ENCODE measurements at places on chromosomes 5 and 9. TPM values are rescaled to one million over a fixed set of nuclear protein-coding genes. Genes with fewer than 3 reads are reported as not detected.

EIF4E1B gene
- not detected for total RNA-seq

- no peaks in the 10 kb centered on the region for H3K36me3 ChIP-seq
- H3K27ac ChIP-seq = no peak overlapping the region
- DNase-seq = no peak
- no peaks in the 10 kb centered on the region for H3K4me1 ChIP-seq
- H3K4me3 ChIP-seq = no peak overlapping the region
- H3K27me3 ChIP-seq = no peaks in the 10 kb centered on the region
Observed at GRCh38 chr5:24773261-24773660, 128.5 kb upstream of the CDH10 start.

DNA sequence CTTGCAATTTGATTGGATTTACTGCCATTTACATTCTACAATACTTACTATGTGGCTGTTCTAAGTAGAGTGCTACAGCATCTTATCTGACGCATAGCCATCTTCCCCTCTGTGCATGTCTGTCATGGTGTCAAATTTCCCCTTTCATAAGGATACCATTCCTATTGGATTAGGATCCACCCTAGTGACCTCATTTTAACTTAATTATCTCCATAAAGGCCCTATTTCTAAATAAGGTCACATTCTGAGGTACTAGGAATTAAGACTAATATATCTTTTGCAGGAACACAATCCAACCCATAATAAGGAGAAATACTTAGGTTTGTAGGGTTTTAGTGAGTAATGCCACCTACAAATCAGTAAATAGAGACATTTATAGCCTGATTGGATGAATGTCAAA lies 268.0 kb downstream of the ADAMTSL1 start:
- no peak for DNase-seq
- no peak overlapping the region for H3K4me3 ChIP-seq
- H3K4me1 ChIP-seq = peaks cover 6% of the 10 kb centered on the region
- H3K36me3 ChIP-seq = no peaks in the 10 kb centered on the region
- no peaks in the 10 kb centered on the region for H3K27me3 ChIP-seq

GRCh38 chr5:175393897-175394296 lies 50.1 kb downstream of the DRD1 start:
- DNase-seq = no peak
- no peak overlapping the region for H3K27ac ChIP-seq
- H3K4me3 ChIP-seq = no peak overlapping the region
- no peaks in the 10 kb centered on the region for H3K4me1 ChIP-seq
- H3K36me3 ChIP-seq = no peaks in the 10 kb centered on the region

PRSS3 gene
- 35.9 TPM for total RNA-seq

CARD6 gene
- total RNA-seq = 6.5 TPM

DNA sequence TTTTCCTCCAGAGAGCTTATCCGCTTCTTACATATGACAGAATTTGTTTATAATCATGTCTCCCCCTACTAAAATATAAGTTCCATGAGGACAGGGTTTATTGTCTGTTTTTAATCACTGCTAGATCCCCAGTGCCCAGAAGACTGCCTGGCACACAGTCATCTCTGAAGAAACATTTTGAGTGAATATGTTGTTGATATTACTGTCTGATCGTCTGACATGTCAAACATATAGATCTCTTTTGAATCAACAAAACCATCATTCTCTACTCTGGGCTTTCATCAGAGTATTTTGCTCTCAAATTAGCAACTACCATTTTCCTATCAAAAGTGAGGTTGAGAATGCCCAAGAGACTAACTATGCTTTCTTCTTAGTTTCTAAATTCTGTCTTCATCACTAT lies 67.3 kb upstream of the SHISAL2B start:
- H3K36me3 ChIP-seq = no peaks in the 10 kb centered on the region
- DNase-seq = no peak
- H3K27me3 ChIP-seq = peaks cover 6% of the 10 kb centered on the region
- no peak overlapping the region for H3K27ac ChIP-seq
- no peaks in the 10 kb centered on the region for H3K4me1 ChIP-seq

DNA sequence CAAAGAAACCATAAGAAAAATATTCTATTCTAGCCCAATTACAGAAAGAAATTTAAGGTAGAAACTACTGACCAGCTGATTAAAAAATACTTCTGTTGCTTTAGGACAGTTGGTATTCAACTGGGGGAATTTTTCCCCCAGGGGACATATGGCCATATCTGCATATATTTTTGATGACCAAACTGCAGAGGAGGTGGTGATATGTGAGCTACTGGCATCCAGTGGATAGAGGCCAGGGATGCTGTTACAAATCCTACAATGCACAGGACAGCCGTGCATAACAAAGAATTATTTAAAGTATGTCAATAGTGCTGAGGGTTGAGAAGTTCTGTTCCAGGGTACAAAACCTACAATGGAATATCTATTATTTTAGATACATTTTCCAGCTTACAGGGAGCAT lies 24.0 kb downstream of the ZFR start:
- no peak overlapping the region for H3K4me3 ChIP-seq
- peaks cover 25% of the 10 kb centered on the region for H3K36me3 ChIP-seq
- H3K27me3 ChIP-seq = no peaks in the 10 kb centered on the region
- DNase-seq = no peak
- no peak overlapping the region for H3K27ac ChIP-seq

UCK1 gene
- 25.8 TPM for total RNA-seq

DNA sequence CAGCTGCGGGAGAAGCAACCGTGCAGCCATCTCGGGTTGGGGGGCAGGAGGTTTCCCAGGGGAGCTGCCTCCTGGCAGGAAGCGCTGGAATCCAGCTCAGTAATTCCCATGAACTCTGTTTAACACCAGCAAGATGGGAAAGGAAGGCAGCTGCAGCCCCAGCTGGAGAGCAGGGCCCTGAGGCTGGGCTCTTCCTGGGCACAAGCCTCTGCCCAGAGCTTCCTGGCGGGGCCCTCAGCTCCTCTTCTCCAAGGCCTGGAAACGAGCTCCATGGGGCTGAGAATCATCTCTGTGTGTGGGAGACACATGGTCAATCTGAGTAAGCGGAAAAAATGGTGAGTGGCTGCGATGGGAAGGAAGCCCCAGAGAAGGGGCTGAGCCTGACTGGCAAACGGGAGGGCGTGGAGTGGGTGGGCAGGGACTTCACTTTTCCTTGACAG lies 6.3 kb downstream of the MRPL36 start:
- H3K27me3 ChIP-seq = no peaks in the 10 kb centered on the region
- peaks cover 21% of the 10 kb centered on the region for H3K36me3 ChIP-seq
- no peak overlapping the region for H3K27ac ChIP-seq
- DNase-seq = peak; percentile 52

DNA sequence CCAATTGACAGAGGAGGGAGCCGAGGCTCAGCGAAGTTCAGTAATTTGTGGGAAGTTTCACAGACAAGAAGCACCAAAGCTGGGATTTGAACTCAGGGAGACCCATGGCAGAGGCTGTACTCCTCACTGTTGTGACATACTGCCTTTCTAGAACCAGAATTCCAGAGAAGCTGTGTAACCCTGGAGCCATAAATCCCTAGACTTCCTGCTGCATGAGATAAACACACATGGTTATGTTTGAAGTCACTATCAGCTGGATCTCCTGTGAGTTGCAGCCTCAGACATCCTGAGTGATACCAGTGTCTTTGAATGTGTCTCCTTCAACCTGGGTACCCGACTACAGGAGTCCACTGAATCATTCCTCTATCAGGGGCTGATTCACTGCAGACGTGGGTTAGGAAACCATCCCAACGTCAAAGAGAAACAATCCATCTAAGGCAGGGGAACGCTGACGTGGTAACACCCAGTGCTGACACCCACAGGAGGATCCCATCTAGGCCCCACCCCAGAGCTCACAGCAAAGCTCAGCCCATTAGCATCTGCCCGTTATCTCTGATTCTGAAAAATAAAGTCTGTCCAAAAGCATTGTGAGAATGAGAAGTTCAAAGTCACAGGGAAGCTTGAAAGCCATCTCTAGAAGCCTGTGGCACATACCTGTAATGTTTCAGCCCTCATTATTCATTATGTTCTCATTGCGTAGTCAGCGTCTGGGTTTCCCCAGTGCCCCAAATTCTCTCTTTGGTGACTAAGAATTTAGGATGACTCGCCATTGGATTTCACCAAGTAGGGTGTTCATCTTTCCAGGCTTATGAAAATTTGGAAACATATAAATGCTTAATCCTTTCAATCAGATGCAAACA lies 36.3 kb upstream of the BASP1 start:
- no peak overlapping the region for H3K27ac ChIP-seq
- H3K27me3 ChIP-seq = no peaks in the 10 kb centered on the region
- no peak for DNase-seq
- peaks cover 14% of the 10 kb centered on the region for H3K4me1 ChIP-seq
- H3K36me3 ChIP-seq = no peaks in the 10 kb centered on the region
- no peak overlapping the region for H3K4me3 ChIP-seq

NR5A1 gene
- not detected for total RNA-seq

- DNase-seq = no peak
- H3K27ac ChIP-seq = no peak overlapping the region
- no peak overlapping the region for H3K4me3 ChIP-seq
- peaks cover 6% of the 10 kb centered on the region for H3K4me1 ChIP-seq
Observed at GRCh38 chr9:77593528-77593927, 54.6 kb downstream of the GNA14 start.

- H3K4me1 ChIP-seq = peaks cover 75% of the 10 kb centered on the region
- no peaks in the 10 kb centered on the region for H3K27me3 ChIP-seq
- peaks cover 31% of the 10 kb centered on the region for H3K36me3 ChIP-seq
- H3K27ac ChIP-seq = no peak overlapping the region
- H3K4me3 ChIP-seq = no peak overlapping the region
Observed at GRCh38 chr5:141518618-141519015, 29.7 kb downstream of the PCDHGC5 start.

PCDHGA6 gene
- 7.3 TPM for total RNA-seq

- H3K4me3 ChIP-seq = no peak overlapping the region
- no peak overlapping the region for H3K27ac ChIP-seq
- no peaks in the 10 kb centered on the region for H3K27me3 ChIP-seq
- no peaks in the 10 kb centered on the region for H3K36me3 ChIP-seq
Observed at GRCh38 chr5:129572060-129572459, 112.0 kb downstream of the ADAMTS19 start.

SPATA31A3 gene
- total RNA-seq = not detected

WHRN gene
- total RNA-seq = 13.8 TPM

DNA sequence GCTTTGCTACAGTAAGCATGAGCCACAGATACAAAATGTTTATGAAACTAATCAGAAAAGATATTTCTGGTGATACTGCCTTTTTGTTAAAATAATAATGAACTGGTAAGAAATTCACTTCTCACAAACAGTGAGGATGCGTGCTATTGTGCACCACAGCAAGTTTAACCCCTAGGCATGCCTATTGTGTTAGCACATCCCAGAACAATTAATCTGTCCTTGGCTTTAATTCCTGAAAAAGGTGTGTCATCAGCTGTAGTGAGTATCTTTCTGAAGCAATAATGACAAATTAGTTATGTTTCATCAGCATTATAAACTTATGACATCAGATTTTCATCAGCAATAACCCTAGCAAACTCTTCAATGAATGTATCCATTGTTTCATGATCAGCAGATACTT lies 1307.2 kb downstream of the EFNA5 start:
- no peaks in the 10 kb centered on the region for H3K36me3 ChIP-seq
- no peaks in the 10 kb centered on the region for H3K27me3 ChIP-seq
- no peak for DNase-seq
- H3K27ac ChIP-seq = no peak overlapping the region

- no peak for DNase-seq
- H3K4me1 ChIP-seq = peaks cover 2% of the 10 kb centered on the region
- H3K27ac ChIP-seq = no peak overlapping the region
- no peaks in the 10 kb centered on the region for H3K36me3 ChIP-seq
- H3K27me3 ChIP-seq = no peaks in the 10 kb centered on the region
Observed at GRCh38 chr5:40669606-40670390, 9.9 kb upstream of the PTGER4 start.

- no peak for DNase-seq
- no peaks in the 10 kb centered on the region for H3K27me3 ChIP-seq
- H3K36me3 ChIP-seq = no peaks in the 10 kb centered on the region
- H3K27ac ChIP-seq = no peak overlapping the region
- H3K4me3 ChIP-seq = no peak overlapping the region
Observed at GRCh38 chr5:157308836-157309465, 43.0 kb downstream of the CYFIP2 start.

- H3K4me3 ChIP-seq = no peak overlapping the region
- no peaks in the 10 kb centered on the region for H3K27me3 ChIP-seq
- peaks cover 4% of the 10 kb centered on the region for H3K36me3 ChIP-seq
- no peak for DNase-seq
- H3K4me1 ChIP-seq = peaks cover 4% of the 10 kb centered on the region
- no peak overlapping the region for H3K27ac ChIP-seq
Observed at GRCh38 chr5:79791843-79792242, 102.2 kb downstream of the CMYA5 start.

DNA sequence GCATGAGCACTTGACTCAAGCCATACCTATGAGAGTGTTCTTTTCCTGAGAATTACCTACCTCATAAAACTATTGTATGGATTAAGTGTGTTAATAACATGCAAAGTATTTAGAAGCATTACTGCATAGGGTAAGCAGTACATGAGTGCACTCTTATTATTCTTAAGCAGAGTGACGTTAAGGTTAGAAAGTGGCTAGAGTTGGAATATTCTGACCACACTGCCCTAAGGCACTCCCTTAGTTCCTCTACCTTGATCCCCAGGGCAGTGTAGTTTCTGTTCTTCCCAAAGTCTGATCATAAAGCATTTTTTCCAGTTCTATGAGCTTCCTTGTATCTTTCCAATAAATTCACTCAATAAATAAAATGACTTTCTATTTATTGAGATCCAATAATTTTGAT lies 189.2 kb downstream of the PCSK1 start:
- no peak overlapping the region for H3K27ac ChIP-seq
- H3K4me3 ChIP-seq = no peak overlapping the region
- no peak for DNase-seq
- no peaks in the 10 kb centered on the region for H3K36me3 ChIP-seq
- H3K4me1 ChIP-seq = peaks cover 29% of the 10 kb centered on the region

- H3K27ac ChIP-seq = no peak overlapping the region
- no peaks in the 10 kb centered on the region for H3K36me3 ChIP-seq
- H3K4me1 ChIP-seq = no peaks in the 10 kb centered on the region
- DNase-seq = no peak
- H3K27me3 ChIP-seq = no peaks in the 10 kb centered on the region
Observed at GRCh38 chr5:33745101-33745770, 146.6 kb downstream of the ADAMTS12 start.

GRCh38 chr9:99307851-99308250 lies 85.8 kb downstream of the SEC61B start:
- no peak for DNase-seq
- no peaks in the 10 kb centered on the region for H3K4me1 ChIP-seq
- H3K27me3 ChIP-seq = no peaks in the 10 kb centered on the region
- no peaks in the 10 kb centered on the region for H3K36me3 ChIP-seq
- no peak overlapping the region for H3K4me3 ChIP-seq
- no peak overlapping the region for H3K27ac ChIP-seq

PHF24 gene
- total RNA-seq = 0.89 TPM

CD74 gene
- total RNA-seq = 620 TPM

DNA sequence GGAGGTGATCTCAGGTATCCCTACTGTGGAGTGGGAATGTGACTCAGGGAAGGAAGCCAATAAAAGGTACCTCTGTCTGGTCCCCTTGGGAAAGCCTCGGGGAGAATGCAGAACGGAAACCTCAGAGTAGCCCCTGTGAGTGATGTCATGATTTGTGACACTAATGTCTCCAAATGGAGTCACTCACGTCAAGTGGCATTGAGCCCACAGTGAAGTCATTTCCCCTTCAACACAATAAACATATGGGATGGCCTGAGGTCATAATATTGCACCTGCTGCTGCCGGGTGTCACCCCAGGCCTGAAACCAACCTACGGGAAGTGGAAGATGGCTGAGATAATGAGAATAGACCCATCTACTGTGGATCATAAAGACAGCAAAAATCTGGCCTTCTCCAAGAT lies 75.9 kb upstream of the GOLM1 start:
- H3K27me3 ChIP-seq = no peaks in the 10 kb centered on the region
- no peaks in the 10 kb centered on the region for H3K4me1 ChIP-seq
- no peak for DNase-seq

GRCh38 chr9:18618862-18619261 lies 144.9 kb downstream of the ADAMTSL1 start:
- H3K27ac ChIP-seq = no peak overlapping the region
- H3K36me3 ChIP-seq = no peaks in the 10 kb centered on the region
- no peak for DNase-seq

Data from suprapubic skin (tissue), 4 donors.